PC-3 (cell line): ENCODE measurements at places on chromosomes 16 and 17.
A peak's percentile ranks its signal among the peaks of the same experiment; 100 is the strongest.

- no peak for DNase-seq
Measured at GRCh38 chr16:16133943-16134604, 89.2 kb downstream of the ABCC6 start.

DNA sequence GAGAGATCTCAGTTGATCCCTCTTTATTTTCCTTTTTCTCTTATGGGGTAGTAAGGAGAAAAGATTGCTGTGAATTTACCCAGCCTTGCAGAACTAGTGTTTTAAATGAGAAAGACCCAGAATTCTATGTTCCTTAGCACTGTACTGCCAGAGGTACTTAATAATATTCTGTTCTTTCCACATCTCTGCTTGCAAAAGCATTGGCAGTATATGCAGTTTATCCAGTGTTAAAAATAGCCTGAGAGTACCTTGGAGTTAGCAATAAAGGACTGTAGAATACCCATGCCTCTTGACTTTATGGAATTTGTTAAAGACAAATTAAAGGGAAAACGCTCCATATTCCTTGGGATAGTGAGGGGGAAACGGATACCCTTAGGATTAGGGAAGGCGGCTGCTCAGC, 11.9 kb downstream of the SLC7A6 start:
- no peak for DNase-seq

DNA sequence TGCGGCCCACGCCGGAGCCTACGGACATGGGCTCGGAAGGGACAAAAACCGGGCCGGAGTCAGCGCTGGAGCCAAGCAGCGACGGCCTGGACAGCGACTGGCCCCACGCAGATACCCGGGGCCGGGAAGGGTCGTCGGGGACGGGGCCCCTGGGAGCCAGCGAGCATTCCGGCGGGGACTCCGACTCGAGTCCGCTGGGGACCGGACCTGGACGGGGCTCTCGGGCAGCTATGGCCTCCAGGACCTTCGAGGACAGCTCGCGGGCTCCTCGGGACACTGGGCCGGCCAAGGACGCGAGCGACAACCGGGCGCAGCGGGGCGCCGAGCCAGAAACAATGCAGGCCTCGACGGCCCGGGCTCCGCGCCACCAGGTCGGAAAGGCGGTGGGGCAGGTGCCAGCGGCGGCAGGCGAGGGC, 1.0 kb downstream of the MYO15B start:
- no peak for DNase-seq

- DNase-seq = no peak
Measured at GRCh38 chr17:44277976-44278375, 10.0 kb upstream of the SLC4A1 start.

- DNase-seq = no peak
Measured at GRCh38 chr17:72403713-72404209, 282.9 kb downstream of the SOX9 start.

DNA sequence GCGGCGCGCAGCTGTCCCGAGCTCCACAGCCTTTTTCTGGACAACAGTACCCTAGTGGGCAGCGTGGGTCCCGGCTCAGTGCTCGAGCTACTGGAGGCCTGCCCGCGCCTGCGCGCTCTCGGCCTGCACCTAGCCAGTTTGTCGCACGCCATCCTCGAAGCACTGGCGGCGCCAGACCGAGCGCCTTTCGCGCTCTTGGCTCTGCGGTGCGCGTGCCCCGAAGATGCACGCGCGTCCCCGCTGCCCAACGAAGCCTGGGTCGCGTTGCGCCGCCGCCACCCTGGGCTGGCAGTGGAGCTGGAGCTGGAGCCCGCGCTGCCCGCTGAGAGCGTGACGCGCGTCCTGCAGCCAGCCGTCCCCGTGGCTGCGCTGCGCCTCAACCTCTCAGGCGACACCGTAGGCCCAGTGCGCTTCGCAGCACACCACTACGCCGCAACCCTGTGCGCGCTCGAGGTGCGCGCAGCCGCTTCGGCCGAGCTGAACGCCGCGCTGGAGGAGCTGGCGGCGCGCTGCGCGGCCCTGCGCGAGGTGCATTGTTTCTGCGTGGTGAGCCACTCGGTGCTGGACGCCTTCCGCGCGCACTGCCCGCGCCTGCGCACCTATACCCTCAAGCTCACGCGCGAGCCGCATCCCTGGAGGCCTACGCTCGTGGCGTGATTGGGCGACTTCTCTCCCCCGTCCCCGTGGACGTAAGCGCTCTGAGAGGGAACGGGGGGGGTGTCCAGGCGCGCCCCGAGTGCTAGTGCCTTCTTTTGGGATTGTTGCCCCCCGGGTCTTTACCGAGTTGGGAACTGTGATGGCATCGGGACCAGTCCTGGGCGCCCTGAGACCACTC, 1.2 kb upstream of the HSF4 start:
- DNase-seq = no peak

- no peak for DNase-seq
Measured at GRCh38 chr17:44979426-44979995, 11.4 kb upstream of the C1QL1 start.

GRCh38 chr17:82003411-82004381, 19.0 kb downstream of the CENPX start:
- DNase-seq = peak; percentile 96

DNA sequence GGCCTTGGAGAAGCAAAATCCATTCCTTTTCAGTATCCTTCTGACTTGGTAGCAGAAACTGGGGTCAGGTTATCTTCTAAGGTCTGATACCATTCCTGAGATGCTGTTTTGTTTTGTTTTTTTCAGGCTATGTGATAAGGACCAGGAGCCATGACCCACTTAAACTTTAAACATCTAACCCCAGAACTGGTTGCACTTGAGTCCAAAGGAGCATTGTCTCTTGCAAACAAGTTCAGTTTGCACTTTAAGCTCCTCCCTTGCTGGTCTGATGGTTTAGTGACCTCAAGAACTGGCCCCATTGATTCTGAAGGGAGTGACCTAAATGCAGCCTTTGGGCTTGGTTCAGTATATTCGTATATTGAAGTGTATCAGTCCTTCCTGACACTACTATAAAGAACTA, 75.2 kb downstream of the ERCC4 start:
- DNase-seq = no peak

GRCh38 chr17:43018008-43018853, 4.0 kb downstream of the VAT1 start:
- DNase-seq = no peak

DNA sequence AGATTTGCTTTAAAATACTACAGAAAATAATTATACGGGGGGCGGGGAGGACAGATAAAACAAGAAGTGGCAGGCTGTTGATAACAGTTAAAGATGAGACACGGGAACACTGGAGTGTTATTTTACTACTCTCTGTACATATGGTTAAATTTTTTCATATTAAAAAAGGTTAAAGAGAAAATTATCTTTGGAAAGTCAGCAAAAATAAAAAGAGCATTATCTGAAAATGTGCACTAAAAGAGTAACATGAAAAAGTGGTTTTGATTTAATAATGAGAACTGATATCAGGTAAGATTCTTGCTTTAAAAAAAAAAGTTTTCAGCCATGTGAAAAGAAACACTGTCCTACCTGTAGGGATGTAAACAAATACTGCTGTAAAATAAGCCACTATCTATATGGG, 46.9 kb downstream of the ERN1 start:
- no peak for DNase-seq

- DNase-seq = no peak
Measured at GRCh38 chr16:53769787-53770186, 65.8 kb downstream of the FTO start.

DNA sequence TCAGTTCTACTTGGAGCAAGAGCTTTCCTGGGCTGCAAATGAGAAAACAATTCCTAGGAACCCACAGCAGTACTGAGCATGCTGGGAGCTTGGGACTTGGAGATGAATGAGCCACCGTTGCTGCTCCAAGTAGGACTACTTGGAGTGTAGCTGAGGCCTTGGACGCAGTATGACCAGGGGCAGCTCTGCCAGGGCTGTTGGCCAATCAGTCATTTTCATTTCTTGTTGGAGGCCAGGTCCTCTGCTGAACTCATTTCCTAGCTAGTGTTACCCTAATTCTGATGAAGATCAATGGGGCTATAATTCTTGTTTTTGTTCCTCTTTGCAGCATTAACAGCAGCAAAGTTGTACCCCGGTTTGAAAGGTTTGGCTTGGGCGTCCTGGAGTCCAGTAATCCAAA, 8.0 kb upstream of the LGALS9 start:
- no peak for DNase-seq

- peak; percentile 58 for DNase-seq
Measured at GRCh38 chr17:56676810-56677209, 83.3 kb downstream of the NOG start.

DNA sequence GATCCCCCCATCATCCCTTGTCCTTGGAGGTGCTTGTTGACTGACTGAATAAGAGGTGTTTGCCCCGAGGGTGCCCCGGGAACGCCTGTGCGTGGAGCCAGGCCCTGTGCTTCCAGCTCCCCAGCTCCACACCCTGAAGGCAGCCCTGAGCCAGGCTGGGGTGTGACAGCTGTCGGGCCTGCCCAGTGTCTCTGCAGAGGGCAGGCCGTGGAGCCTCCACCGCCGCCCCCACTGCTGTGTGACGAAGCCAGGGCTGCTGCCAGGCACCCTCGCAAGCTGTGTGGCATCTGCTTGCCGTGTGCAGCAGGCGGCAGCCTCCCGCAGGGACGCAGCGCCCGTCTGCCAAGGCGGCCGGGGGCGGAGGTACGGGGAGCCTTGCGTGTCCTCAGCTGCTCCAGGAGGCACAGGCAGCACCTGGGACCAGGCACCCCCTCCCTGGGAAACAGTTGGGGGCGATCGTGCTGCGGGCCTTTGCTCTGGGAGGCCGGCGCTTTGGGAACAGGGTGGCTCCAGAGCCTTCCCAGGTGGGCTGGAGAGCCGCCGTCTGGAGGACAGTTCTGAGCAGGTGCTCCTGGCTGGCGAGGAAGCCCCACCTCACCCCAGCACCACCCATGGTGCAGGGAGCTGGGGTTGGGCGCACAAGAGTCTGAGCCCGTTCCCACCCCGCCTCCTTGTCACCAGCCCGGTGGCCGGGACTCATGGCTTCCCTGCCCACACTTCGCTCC, 26.6 kb downstream of the GSE1 start:
- no peak for DNase-seq

GRCh38 chr16:70152578-70153302, 20.8 kb upstream of the CLEC18C start:
- no peak for DNase-seq

GRCh38 chr16:30110661-30111060, 2.7 kb downstream of the GDPD3 start:
- DNase-seq = no peak

- DNase-seq = no peak
Measured at GRCh38 chr16:20327444-20328041, at the start of gene GP2. TSS of gene GP2 (minus strand) at chr16:20327513. CDS start at chr16:20326431, 1,082 bp downstream.

GRCh38 chr16:71726476-71727315, 2.2 kb upstream of the PHLPP2 start:
- DNase-seq = no peak

GRCh38 chr17:1156864-1157263, 22.9 kb downstream of the ABR start:
- no peak for DNase-seq

DNA sequence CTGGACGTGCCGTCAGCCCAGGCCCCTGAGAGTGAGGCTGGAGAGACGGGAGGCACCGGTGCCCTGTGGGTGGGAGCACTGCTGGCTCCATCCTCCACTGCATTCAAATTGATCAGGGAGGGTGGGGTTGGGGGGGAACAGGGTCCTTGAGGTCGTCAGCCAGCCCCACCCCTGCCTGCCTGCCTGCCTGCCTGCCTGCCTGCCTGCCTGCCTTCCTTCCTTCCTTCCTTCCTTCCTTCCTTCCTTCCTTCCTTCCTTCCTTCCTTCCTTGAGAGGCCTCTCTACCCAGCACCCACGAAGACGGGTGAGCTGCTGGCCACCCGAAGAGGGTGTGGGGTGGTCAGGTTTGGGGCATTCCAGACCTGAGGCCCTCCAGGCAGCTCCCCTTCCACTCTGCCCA, 16.0 kb downstream of the BAHCC1 start:
- no peak for DNase-seq

- no peak for DNase-seq
Measured at GRCh38 chr17:10243883-10244844, 45.8 kb upstream of the GAS7 start.

DNA sequence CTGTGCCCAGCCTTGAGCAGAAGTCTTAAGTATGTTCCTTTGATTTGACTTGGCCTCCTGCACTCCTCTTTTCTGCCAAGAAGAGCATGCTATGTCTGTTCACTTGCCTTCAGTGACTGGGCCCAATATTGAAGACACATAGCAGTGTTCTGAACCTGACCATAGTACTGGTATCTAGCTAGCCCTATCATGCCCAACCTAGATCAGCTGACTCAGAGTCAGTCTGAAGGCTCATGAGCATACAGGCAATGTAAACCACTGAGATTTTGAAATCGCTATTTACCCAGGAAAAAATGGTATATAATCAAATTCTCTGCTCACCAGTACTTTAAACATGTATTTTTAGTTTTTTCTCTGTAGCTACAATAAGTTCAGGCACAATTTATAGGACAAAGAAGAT, 129.4 kb downstream of the TANC2 start:
- DNase-seq = no peak

DNA sequence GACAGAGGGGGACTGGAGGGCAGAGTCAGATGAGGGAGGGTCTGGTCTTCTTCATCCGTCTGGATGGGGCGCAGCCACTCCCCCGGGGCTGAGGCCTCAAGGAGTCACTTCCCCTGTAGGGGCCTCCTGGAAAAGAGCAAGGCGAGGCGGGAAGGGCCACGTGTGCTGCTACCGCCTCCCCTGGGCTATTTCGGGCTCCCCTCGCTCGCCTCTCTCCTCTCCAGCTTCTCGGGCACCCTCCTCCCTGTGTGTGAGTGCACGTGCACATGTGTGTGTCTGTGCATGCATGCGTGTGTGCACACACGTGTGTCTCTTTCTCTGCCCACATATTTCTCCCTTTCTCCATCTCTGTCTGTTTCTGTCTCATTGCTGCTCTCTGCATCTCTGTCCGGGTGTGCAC, 10.1 kb downstream of the GSG1L start:
- no peak for DNase-seq

DNA sequence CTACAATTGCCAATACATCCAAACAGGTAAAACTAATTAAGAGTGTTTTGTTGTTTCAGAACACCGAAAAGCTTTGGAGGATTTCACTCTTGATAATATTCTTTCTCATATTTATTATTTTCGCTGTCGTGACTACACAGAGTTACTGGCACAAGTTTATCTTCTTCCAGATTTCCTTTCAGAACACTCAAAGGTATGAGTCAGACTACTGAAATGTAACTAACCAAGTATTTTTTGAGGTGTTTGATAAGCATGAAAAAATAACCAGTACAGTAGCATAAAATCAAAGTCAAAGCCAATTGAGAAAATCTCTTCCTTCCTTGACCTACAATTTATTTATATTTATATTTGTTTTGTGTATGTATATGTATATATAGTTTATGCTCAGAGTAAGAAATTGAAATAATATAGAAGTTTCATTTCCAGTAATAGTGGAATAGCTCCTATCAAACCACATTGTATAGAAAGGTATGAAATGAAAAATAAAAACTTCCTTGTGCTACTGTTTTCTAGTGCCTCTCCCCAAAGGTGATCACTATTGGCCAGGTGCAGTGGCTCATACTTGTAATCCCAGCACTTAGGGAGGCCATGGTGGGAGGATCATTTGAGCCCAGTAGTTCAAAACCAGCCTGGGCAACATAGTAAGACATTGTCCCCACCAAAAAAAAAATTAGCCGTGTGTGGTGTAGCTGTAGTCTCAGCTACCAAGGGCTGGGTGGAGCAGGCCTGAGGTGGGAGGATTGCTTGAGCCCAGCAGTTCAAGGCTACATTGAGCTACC, 10.9 kb downstream of the RAD51C start:
- peak; percentile 74 for DNase-seq

- no peak for DNase-seq
Measured at GRCh38 chr16:85851034-85851785, 47.8 kb upstream of the IRF8 start.
